Spleen (tissue), 13 donors: ENCODE measurements at places on chromosomes 2 and 18. TPM values are rescaled to one million over a fixed set of nuclear protein-coding genes. Genes with fewer than 3 reads are reported as not detected.

The GKN1 gene
- total RNA-seq, result not detected

The NEB gene
- total RNA-seq, result 1.6 TPM

The UBR3 gene
- total RNA-seq, result 62.4 TPM

The KCNIP3 gene
- total RNA-seq, result 5.2 TPM

The CCDC102B gene
- 14.7 TPM for total RNA-seq

The GALNT3 gene
- total RNA-seq, result 35.4 TPM

The KIAA2012 gene
- not detected for total RNA-seq

The VWC2L gene
- not detected for total RNA-seq

DNA sequence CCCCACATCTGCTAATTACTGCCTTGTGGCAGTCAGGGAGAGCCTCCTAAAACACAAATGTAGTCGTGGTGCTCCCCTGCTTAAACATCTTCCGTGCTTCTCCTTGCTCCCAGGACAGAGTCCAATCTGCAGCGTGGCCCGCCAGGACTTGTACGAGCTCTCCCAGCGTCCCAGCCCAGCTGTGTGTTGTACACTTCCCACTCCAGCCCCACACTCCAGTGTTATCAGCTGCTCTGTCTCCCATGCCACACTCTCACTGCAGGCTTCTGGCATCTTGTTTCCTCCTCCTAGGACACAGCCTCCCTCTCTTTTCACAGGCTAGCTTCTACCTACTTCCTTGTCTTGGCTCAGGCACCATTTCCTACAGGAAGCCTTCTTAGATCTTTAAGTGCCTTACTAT, 199.4 kb downstream of the ALPK2 start:
- DNase-seq, result no peak
- no peaks in the 10 kb centered on the region for H3K4me1 ChIP-seq
- no peak overlapping the region for H3K4me3 ChIP-seq
- H3K36me3 ChIP-seq, result no peaks in the 10 kb centered on the region
- H3K27ac ChIP-seq, result no peak overlapping the region
- no peaks in the 10 kb centered on the region for H3K27me3 ChIP-seq

DNA sequence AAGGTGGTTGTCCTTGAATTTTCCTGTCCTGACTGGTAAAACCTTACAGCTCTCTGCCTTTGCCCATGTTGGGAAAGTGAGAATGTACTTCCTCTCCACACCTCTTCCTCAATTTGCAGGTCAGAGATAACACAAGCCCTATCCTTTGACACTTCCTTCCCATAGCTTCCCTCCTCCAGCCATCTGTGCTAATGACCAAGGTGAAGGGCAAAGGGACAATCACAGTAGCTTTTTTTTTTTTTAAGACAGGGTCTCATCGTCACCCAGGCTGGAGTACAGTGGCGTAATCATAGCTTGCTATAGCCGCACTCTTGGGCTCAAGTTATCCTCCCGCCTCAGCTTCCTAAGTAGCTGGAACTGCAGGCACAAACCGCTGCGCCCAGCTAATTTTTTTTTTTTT, 24.3 kb upstream of the STPG4 start:
- H3K36me3 ChIP-seq, result no peaks in the 10 kb centered on the region
- H3K4me1 ChIP-seq, result peaks cover 7% of the 10 kb centered on the region
- H3K27me3 ChIP-seq, result no peaks in the 10 kb centered on the region
- peak overlapping the region; percentile 16 for H3K27ac ChIP-seq
- no peak for DNase-seq

DNA sequence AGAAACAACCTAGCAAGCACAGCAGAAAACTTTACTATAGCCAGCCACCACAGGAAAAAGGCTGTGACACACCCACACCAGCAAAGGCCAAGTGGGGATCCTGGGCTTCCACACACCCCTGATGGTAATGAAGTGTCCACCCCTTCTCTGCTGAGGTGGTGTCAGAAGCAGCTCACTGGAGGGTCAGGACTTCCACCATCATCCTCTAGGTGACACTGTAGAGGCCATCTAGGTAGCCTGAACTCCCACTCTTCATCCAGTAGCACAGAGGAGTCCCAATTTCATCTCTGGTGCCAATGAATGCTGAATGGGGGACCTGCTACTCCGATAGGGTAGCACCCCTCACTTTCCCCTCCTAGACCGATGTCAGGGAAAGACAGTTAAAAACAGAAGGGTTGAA, 1544.4 kb downstream of the LRP1B start:
- H3K27me3 ChIP-seq, result no peaks in the 10 kb centered on the region
- H3K4me1 ChIP-seq, result no peaks in the 10 kb centered on the region
- H3K4me3 ChIP-seq, result no peak overlapping the region
- H3K36me3 ChIP-seq, result no peaks in the 10 kb centered on the region
- H3K27ac ChIP-seq, result no peak overlapping the region

DNA sequence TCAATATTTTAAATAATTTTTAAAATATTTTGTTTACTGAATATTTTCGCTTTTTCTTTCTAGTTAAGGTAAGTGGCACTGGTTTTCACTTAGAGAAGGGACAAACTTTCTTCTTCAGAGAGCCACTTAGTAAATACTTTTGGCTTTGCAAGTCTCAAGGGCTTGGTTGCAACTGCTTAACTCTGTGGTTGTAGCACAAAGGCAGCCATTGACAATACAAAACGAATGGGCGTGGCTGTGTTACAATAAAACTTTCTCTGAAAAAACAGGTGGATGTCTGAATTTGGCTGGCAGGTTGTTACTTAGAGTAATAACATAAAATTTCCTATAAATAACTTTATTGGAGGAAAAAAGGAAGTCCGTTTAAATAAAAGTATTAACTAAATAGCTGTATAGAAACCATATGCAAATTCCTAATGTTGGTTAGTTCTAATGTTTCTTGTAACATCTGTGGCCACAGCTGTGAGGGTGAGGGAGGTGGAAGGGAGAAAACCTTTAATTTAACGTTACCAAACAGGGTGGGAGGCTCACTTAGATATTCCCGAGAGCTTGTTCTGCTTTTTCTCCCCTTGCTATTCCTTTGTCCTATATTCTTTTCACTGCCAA, 62.4 kb upstream of the TNP1 start:
- H3K27me3 ChIP-seq, result no peaks in the 10 kb centered on the region
- no peaks in the 10 kb centered on the region for H3K36me3 ChIP-seq
- H3K4me1 ChIP-seq, result no peaks in the 10 kb centered on the region
- DNase-seq, result no peak
- H3K27ac ChIP-seq, result no peak overlapping the region

GRCh38 chr2:12796657-12797056, 79.9 kb downstream of the TRIB2 start:
- no peaks in the 10 kb centered on the region for H3K36me3 ChIP-seq
- H3K27ac ChIP-seq, result no peak overlapping the region
- H3K4me1 ChIP-seq, result no peaks in the 10 kb centered on the region
- no peak overlapping the region for H3K4me3 ChIP-seq
- no peak for DNase-seq

GRCh38 chr2:7424481-7424880, 507.3 kb downstream of the RNF144A start:
- no peaks in the 10 kb centered on the region for H3K36me3 ChIP-seq
- H3K4me3 ChIP-seq, result no peak overlapping the region
- peaks cover 10% of the 10 kb centered on the region for H3K4me1 ChIP-seq
- no peaks in the 10 kb centered on the region for H3K27me3 ChIP-seq

DNA sequence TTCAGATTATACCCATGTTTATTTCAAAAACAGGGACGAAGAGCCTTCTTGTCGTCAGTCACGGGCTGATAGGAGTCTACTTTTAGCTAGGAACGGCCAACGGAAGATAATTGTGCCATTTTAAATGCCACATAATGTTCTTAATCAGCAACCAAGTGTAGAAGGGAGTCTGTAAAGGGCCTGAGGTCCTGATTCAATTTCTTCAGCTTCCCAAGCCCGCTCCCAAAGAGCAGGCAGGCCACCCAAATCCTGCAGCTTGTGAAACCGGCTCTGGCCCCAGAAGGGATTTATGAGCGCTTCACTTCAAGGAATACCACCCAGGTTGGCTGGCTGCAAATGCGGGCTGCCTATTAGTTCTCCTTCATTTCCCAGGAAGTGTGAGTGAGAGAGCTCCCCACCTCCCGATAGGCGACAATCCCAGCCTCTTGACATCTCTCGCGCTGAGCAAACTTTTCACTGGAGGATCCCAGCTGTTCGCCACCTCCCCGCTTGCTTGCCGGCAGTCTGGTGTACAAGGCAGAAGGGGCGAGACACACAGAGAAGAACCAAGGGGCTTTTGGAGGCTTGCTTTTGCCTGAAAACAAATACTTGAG, 272.9 kb downstream of the CDH20 start:
- peak overlapping the region; percentile 54 for H3K27ac ChIP-seq
- peak overlapping the region; percentile 7 for H3K4me3 ChIP-seq
- H3K27me3 ChIP-seq, result no peaks in the 10 kb centered on the region
- H3K4me1 ChIP-seq, result peaks cover 13% of the 10 kb centered on the region
- no peaks in the 10 kb centered on the region for H3K36me3 ChIP-seq
- no peak for DNase-seq

- no peaks in the 10 kb centered on the region for H3K36me3 ChIP-seq
- H3K4me3 ChIP-seq, result no peak overlapping the region
- H3K4me1 ChIP-seq, result no peaks in the 10 kb centered on the region
- DNase-seq, result no peak
Observed at GRCh38 chr18:52700116-52700515, 360.1 kb downstream of the DCC start.

DNA sequence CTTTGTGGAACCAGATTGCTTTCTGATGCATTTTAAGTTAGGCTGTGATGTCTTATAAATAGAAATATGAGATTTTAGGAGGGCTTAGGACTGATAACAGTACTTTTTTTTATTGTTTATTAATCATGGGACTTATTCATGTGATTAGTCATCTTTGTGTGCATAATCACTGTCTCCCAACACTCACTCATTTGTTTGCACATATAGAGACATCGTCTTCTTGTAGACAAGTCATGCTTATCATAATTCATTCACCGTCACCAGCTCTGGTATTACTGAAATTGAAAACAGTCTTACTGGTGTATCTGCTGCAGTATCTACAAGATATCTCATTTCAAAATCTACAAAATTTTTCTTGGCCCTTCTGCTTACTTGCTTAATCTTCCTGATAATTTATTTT, 45.8 kb downstream of the WDR7 start:
- H3K36me3 ChIP-seq, result peaks cover 46% of the 10 kb centered on the region
- H3K27me3 ChIP-seq, result no peaks in the 10 kb centered on the region
- no peak overlapping the region for H3K4me3 ChIP-seq
- H3K4me1 ChIP-seq, result no peaks in the 10 kb centered on the region
- DNase-seq, result no peak

DNA sequence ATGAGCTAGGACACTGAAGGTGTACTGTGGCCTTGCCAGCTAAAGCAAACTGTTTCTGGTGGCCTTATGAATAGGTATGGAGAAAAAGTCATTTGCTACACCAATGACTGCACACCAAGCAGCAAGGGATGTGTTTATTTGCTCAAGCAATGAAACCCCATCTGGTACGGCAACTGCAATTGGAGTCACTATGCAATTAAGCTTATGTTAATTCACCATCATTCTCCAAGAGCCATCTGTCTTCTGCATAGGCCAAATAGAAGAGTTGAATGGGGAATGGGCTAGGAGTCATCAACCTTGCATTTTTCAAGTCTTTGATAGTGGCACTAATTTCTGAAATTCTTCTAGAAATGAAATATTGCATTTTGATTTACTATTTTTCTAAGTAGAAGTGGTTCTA, 372.0 kb downstream of the KCNJ3 start:
- no peak for DNase-seq
- no peak overlapping the region for H3K4me3 ChIP-seq
- H3K4me1 ChIP-seq, result no peaks in the 10 kb centered on the region
- no peak overlapping the region for H3K27ac ChIP-seq

DNA sequence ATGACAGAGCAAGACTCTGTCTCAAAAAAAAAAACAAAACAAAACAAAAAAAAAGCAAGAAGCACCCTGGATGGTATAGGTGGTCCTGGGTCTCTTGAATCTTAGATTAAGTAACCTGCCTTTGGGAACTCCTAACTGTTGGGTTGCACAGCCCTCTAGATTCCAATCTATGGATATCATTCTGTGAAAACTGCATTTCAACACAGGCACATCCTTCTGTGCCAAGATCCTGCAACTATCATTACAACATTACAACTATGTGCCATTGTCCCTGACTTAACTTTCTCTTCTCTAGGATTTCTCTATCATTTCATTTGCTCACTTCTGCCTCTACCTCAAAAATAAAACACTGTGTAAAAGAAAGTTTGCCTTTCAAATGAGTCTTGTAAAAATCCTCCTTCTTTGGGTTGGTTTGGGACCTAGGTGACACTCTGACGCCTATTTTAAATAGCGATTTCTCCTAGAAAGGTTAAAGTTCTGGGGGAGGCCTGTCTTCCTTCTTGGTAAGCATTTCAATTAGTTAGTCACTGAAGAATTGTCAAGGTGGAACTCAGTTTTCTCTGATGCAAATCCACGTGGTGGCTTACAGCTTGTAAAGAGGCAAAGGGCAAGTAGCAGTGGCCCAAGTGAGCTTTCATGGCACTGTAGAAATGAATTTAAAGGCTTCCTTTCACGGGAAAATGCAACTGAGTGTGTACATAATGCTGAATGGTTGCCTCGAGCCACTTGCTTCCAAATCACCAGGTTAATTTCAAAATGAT, 9.2 kb downstream of the LGALSL start:
- H3K4me1 ChIP-seq, result peaks cover 10% of the 10 kb centered on the region
- no peak overlapping the region for H3K27ac ChIP-seq
- no peak for DNase-seq
- no peak overlapping the region for H3K4me3 ChIP-seq
- H3K36me3 ChIP-seq, result peaks cover 13% of the 10 kb centered on the region

- H3K27me3 ChIP-seq, result peaks cover 2% of the 10 kb centered on the region
- peaks cover 22% of the 10 kb centered on the region for H3K4me1 ChIP-seq
- no peak overlapping the region for H3K4me3 ChIP-seq
- H3K36me3 ChIP-seq, result no peaks in the 10 kb centered on the region
Observed at GRCh38 chr18:62721839-62722795, 6.8 kb downstream of the PHLPP1 start.

- DNase-seq, result no peak
- H3K36me3 ChIP-seq, result no peaks in the 10 kb centered on the region
- no peak overlapping the region for H3K4me3 ChIP-seq
- H3K27ac ChIP-seq, result no peak overlapping the region
Observed at GRCh38 chr18:42426496-42427015, 471.5 kb downstream of the PIK3C3 start.

GRCh38 chr2:119823734-119824334, 64.1 kb downstream of the PTPN4 start:
- H3K4me3 ChIP-seq, result no peak overlapping the region
- H3K4me1 ChIP-seq, result peaks cover 20% of the 10 kb centered on the region
- H3K36me3 ChIP-seq, result no peaks in the 10 kb centered on the region

DNA sequence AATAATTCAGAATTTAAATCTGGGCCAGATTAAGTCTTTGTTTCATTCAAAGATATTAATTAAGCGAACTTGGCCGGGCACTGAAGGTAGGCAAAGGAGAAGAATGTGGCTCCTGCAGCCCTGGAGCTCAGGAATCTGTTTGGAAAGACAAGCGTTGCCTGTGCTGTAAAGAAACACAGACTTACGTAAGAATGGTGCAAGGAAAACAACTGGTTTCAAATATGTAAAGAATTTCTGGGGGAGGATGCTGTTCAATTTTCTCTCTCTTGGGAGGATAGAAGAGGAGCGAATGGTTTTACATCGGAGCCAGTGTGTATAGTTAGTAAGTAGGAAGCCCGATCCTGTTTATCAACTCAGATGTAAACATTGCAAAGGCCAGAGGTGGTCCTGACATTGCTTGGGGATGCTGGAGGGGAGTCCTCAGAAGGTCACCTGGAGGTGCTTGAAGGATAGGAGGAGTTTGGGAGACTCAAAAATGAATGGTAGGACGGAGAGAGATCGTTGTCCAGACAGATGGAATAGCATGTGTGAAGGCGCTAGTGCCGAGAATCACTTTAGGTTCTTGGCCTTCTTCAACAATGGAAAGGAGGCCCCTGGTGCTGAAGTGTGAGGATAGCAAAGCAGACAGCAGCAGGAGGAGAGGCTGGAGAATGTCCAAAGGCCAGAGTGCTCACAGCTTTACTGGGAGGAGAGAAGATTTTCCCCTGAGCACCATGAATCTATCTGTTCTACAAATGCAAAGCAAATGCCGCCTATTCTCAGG, 456.1 kb downstream of the LPIN1 start:
- H3K27ac ChIP-seq, result no peak overlapping the region
- H3K27me3 ChIP-seq, result no peaks in the 10 kb centered on the region
- no peak for DNase-seq
- no peaks in the 10 kb centered on the region for H3K4me1 ChIP-seq
- no peak overlapping the region for H3K4me3 ChIP-seq
